ENCODE measurements at places on chromosomes 1 and 21. TPM values are rescaled to one million over a fixed set of nuclear protein-coding genes. Genes with fewer than 3 reads are reported as not detected.

DNA sequence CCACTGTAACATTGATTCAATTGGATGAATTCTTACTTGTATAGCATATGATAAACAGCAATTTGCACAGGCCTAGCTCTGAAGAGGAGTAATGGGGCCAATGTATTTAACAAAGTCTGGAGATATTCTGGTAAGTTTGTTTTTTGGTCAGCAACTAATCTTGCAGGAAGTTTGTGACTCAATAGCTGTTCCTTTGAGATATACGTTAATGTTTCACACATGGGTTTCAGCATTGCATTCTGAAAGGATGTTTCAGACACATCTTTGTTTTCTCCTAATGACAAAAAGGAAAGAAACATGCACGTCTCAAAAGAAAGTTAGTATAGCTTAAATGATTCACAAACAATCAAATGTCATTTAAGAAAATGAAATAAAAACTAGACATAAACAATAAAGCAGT, 49.0 kb downstream of the LTN1 start:
- no peak for DNase-seq

DNA sequence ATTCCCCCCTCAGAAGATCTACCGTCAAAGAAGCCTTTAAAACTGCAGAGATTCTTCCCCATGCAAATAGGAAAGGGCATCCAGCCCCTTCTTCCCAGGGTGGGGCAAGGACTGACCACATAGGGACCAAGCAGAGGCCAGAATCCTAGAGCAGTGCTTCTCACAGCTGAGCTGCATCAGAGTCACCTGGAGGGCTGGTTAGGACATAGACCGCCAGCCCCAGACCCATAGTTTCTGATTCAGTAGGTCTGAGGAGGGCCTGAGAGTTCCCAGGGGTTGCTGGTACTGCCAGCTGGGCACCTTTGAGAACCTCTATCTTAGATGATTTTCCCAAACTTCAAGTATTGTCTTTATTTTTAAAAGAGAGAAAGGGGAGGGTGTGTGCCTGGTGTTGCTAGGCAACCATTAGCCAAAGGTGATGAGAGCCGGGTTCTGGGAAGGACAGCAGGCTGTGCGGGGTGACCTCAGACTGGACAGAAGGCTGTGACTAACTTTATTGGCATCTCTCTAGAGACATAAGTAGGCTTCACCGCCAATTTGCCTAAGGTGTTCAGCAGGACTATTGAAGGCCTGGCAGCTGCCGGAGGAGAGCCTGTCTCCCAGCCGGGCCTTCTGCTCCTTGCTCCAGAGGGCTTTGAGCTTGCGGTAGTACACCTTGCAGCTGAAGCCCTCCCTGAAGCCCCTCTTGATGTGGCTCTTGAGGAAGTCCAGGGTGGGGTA, 3.0 kb downstream of the SPATA46 start:
- DNase-seq, result no peak

Gene KIF14
- 0.19 TPM for total RNA-seq

DNA sequence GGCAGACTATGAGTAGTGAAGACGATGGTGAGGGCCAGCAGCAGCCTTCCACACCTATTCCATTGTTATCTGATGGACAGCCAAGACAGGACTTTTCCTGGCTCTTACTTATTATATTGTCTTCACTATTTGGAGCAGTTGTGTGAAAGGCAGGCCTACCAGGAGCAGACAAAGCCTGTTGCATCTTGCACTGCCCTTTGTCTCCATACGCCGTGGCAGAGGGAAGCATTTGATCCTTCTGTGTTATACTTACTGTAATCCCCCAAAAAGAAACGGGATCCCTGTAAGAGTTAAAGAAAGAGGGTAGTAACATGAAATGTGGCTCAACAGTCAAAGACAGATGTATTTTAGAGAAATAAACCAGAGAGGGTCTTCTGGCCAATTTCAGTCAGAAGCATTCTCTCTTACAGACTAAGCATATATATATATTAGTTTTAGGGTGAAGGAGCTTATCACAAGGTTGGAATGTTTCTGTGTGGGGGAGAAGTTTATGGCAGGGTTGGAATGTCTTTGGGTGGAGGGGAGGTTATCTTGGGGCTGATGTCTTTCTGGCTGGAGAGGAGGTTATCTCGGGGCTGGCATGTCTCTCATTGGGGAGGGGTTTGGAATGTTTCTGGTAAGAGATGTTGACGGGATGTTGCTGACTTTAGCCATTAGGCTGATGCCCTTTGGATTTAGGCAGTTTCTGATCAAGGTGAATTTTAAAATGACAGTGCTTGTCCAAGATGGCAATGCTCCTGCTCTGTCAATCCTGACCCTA, 23.4 kb upstream of the HSD3B1 start:
- DNase-seq, result no peak

DNA sequence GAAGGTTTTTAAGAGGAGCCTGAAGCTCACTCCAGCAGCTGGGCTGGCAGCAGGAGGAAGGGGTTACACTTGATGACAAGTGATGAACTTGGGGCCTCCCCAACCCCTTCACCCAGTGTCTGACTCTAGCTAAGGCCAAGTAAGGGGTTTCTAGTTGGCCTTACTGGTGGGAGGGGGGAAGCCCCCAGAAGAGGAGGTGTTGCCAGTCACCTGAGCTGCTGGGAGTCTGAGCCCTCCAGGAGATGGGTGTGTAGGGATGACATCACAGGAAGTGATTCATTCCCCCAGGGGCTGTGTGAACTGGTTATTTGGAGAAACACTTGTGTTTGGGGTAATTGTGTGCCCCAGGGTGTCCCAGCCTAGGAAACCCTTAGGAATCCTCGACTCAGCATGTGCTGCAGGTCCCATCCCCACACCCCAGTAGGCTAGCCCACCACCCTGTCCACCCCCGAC, 3.1 kb downstream of the PADI1 start:
- peak; percentile 6 for DNase-seq

Gene SLC30A7
- 4.1 TPM for total RNA-seq

DNA sequence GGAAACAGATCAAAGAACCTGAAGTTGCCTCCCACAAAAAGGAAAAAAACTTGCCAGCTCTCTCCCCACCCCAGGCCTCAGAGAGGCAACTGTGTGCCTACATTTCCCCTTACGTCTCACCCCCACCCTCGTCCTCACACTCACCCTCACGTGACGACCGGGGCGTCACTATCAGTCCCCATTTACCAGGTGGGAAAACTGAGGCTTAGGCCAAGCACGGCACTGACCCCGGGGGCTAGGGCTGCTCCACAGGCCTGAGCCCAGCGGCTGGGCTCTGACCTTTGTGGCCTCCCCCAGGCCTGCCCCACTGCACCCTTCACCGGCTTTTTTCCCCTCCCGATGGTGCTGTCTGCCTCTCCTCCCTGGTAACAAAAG, 51.5 kb upstream of the RUNX3 start:
- DNase-seq, result no peak
